IPS-NIHi11 (cell line): ENCODE measurements at places on chromosomes 13 and 19.

DNA sequence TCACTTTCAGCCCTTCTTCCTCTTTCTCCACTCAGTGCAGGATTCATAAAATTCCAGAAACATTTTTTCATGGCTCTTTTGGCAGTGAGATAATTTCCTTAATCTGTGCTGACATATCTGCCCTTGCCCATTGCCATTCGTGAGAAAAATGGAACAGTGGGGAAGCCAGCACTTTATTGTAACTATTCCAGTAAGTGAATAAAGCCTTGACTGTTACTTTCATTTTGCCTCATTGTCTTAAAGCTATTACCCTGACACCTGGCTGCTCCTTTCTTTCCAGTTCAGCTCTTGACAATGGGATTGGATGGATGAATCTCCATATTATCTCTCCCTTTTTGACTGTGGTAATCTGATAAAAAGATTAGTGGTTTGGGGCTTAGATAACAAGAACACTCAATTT is 1068.1 kb upstream of the PCDH20 start:
- no peak for DNase-seq

DNA sequence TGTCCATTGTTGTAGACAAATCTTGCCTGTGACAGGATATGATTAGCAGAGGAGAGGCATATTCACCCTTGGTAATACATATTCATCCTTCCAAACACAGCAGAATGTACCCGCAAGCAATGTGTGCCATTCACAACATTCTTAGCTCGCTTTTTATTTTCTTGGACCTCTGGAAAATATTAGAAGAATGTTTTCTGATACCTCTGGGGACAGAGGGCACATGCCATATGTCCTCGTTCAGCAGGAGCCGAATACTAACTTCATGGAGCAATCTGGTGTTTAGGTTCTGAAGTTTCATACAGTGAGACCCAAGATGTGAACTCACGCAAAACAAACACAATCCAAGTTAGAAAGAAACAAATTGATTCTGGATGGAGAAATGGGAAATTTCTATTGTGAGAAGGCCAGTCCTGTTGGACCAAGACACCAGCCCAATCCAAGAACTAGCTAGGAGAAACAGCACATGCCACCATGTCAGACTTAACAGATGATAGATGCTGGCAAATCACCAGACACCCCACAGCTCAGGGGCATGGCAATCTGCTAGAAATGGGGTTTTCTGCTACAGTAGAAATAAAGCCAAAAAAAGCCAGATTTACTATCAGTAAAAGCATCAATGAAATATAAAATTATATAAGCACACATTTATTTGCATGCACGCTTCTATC is 297.4 kb downstream of the DCLK1 start:
- no peak for DNase-seq

DNA sequence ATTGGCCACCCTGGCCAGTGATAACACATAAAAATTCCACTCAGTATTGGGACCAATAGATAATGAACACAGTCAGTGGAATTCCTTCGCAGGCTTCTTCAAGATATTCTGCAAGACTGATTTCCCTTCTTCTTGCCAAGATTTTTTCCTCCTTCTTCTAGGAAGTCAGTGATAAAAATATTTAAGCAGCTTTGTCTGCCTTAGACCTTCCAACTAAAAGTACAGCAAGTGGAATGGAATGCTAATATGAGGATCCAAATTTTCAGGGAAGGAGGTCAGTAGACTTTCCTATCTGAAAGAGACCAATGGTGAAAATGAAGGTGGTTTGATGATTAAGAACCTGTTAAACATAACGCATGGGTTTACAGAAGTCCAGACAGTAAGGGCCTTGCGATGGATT is 9.6 kb downstream of the STARD13 start:
- no peak for DNase-seq

- DNase-seq = no peak
Measured at GRCh38 chr13:67650471-67650870, 420.3 kb upstream of the PCDH9 start.

DNA sequence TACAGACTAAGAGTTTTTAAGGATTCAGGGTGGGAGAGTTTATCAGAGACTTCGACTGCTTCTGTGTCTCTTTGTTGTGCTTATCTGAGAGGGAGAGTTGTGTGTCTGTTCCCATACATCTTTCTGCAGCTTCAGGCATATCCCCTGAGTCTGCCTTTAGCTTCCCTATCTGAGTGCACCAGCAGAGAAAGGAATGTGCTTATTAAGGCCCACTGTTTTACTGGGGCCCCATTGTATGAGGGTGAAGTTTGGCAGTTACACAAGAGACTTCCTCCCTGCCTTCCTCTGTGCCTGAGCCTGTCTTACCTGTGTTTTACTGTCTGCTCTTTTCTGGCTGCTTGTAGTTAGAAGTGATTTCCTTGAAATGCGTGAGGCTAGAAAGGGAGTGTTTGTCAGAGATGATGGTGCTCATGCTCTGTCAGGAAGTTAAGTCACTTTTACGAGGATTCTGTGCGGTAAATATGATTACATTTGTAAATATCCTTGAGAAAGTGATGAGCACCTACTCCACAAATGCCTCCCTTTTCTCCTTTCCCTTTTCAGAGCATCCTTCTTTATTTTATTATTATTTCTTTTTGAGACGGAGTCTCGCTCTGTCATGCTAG is 1228.9 kb upstream of the MIR17HG start:
- no peak for DNase-seq

GRCh38 chr13:76466043-76466442 is 420.2 kb downstream of the KCTD12 start:
- no peak for DNase-seq

- DNase-seq = peak; percentile 17
Measured at GRCh38 chr19:4452230-4452990, 5.2 kb downstream of the UBXN6 start.

- DNase-seq = no peak
Measured at GRCh38 chr19:38298821-38299680, 5.0 kb upstream of the C19orf33 start.

DNA sequence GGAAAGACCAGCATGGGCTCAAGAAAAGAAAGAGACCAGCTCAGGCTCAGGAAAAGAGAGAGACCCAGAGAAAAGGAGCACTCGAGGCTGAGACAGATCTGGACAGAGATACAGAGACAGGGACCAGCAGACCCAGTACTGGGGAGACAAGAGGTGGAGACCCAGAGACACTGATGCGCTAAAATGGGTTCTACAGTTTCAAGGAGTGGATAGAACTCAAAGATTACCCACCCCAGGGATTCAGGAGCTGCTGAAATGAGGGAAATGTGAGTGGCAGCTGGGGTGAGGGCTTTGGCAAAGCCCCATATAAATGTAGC is 609 bp upstream of the ZSCAN18 start:
- DNase-seq = no peak

DNA sequence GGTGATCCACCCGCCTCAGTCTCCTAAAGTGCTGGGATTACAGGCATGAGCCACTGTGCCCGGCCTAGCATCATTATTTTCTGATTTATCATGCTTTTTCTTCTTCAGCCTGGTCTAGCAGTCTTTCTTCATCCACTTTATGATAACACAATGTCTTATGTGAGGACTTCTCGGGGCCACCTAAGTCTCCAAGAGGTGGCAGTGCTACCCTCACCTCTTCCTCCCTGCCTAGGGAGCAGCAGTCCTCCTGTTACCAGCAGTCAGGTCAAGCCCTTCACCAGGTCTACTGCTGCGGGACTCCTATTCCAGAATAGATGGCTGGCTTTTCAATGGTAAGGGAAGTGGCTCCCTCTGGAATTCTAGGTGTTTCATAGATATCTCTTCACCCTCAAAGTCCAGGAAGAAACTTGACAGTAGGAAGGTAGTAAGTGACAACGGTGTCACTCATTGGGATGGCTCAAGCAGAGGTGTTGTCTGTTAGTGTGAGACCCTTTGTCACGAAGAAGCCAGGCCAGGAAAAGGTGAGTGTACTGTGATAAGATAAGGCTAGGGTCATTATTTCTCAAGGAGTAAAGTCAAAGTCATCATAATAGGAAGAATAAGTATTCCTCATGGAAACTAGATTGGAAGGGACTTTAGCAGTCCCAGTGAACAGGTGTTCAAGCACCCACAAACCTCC is 164.0 kb downstream of the KLF5 start:
- no peak for DNase-seq

GRCh38 chr13:104691767-104692467 is 1625.7 kb upstream of the SLC10A2 start:
- DNase-seq = no peak

DNA sequence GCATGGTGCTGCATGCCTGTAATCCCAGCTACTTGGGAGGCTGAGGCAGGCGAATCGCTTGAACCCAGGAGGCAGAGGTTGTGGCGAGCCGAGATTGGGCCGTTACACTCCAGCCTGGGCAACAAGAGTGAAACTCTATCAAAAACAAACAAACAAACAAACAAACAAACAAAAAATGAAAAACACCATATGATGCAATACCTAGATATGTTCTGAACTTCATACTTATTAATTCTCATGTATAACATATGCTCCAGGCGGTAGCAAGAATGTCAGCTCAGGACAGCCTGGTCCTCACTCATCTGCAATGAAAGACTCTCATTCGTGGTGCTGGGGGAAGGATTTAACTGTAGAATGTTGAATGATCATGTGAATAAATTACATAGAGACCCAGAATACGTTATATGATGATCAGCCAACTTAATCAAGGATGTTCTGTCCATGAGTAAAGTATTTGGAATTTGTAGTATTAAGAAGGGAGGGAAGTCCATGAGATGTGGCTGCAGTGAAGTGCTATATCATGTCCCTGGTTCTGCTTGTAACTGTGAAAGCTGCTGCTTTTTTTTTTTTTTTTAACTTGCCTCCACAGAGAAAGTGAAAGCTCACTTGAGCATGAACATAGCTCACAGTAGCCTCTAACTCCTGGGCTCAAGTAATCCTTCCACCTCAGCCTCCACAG is 206.8 kb downstream of the UQCRFS1 start:
- no peak for DNase-seq

GRCh38 chr19:17847538-17848366 is at the start of gene JAK3:
Gene JAK3 (minus strand): TSS chr19:17847982. CDS start chr19:17844417, 3,565 bp downstream.
- peak; percentile 91 for DNase-seq

DNA sequence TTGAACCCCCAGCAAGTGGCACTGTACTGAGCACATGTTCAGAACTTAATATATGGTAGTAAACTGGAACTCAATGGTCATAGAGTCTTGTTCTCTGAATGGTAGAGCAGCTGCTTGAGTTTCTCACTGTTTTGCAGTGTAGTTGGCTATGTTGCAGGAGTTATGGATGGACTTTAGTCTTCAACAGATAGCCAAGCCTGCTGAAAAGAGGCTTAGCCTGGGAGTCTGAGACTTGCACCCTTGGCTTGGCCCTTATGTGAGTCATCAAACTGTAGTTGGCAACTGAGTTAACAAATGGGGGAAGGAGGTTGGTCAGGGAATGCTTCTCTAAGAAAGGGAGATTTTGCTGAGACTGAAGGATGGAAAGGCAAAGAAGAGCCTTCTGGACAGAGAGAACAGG is 62.5 kb downstream of the C13orf42 start:
- no peak for DNase-seq

DNA sequence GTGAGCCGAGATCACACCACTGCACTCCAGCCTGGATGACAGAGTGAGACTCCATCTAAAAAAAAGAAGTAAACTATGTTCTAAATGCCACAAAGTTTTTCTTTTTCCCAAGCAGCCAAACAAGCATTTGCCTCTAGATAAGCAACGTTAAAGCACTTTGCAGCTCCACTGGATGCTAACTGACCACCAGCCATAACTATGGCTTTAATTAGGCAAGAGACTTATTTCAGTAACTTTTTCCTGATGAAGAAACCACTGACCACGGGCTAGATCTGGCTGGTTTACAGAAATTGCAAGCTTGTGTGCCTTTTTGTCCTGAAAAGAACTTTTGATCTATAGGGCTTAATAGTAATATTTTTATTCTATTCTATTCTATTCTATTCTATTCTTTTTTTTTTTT is 22.1 kb downstream of the CD70 start:
- DNase-seq = no peak
